CD8-positive, alpha-beta T cell (primary cell): ENCODE measurements at places on chromosomes 5 and 9.
A peak's percentile ranks its signal among the peaks of the same experiment; 100 is the strongest.

DNA sequence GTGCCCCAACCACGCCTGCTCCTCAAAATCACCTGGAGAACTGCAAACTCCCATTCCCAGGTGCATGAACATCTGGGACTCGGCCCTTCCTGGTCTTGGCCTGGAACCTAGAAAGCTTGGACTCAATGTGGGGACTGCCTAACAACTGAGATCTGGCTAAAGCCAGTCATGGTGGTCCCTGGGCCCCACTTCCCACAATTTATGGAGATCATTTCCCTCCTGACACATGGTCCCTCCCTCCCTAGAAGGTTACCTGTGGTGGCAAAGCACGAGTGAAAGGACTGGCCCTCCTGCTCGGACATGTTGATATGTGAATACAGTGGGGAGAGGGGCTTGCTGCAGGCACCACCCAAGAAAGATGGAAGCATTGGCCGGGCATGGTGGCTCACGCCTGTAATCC is 18.8 kb downstream of the BICD2 start:
- DNase-seq = no peak

DNA sequence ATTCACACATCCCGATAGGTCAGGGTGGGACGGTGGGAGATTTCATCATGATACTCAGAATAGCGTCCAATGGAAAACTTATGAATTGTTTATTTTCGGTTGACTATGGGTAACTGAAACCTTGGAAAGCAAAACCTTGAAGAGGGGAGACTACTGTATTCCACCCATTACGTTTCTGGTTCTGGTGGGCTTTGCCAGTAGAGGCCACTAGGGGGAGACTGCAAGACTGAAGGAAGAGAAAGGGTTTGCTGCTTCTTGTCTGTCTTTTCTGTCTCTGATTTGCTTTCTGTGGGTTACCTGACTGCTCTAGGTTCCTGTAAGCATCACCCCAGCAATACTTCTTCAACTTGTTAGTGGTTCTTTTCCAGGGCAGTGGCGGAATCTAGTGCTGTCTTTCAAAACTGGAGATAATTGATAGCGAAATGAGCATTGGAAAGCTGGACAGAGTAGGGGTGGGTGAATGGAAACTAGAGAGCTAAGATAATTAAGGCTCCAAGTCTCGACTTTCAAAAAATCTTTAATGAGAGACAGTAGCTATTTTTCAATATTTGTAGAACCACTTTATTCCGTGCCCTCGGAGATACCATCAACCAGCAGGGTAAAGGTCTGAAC is 27.0 kb downstream of the GRIN3A start:
- peak; percentile 10 for DNase-seq

- no peak for DNase-seq
Observed at GRCh38 chr9:86034863-86035734, 64.3 kb downstream of the GOLM1 start.

DNA sequence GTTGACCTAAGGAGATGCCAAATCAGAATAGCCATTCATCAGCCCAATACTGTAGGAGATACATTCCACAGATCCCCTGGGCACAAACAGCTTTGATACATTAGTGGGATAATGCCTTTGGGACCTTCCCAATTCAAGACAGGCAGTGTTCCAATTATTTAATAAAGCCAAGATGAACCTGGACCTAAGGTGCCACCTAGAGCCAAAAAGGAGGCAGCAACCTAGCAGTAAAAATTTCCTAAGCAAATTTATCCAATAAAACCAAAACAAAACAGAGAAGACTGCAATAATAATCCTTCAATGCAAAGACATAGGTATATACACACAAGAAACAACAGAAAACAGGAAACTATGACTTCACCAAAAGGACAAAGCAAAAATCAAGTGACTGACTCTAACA is 253.0 kb downstream of the HINT1 start:
- no peak for DNase-seq

DNA sequence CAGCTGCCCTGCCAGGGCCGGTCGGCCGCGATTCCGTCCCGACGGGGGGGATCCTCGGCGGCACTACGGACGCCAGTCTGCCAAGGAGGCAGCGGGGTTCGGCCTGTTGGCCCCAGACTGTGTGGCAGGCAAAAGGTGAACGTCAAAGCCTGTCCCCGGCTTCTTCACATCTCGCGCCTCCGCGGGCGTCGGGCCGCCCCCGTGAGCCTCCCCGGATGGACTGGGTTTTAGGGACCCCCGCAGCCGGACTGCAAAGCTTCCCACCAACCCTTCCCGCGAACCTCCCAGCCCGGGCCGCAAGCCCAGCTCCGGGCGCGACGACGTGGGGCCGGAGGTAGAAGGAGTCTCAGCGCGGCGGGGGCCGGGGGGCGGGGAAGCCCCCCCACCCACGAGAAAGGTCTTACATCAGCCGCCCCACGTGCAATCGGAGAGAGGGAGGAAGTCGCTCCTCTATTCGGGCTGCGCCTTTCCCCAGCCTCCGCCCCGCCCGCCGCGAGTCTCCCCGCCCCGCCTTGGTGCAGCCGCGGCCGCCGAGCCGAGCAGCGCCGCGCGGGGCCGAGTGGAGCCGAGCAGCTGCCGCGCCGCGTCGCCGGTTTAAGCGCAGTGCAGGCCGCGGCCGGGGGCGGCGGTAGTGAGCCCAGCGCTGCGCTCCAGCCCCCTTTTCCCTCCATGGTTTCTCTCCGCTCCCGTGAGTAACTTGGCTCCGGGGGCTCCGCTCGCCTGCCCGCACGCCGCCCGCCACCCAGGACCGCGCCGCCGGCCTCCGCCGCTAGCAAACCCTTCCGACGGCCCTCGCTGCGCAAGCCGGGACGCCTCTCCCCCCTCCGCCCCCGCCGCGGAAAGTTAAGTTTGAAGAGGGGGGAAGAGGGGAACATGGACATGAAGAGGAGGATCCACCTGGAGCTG is at the start of gene ANP32B:
TSS of gene ANP32B (plus strand) at position 659 of the 906 bp plus-strand sequence. CDS start at position 874, 215 bp downstream.
- DNase-seq = peak; percentile 87

DNA sequence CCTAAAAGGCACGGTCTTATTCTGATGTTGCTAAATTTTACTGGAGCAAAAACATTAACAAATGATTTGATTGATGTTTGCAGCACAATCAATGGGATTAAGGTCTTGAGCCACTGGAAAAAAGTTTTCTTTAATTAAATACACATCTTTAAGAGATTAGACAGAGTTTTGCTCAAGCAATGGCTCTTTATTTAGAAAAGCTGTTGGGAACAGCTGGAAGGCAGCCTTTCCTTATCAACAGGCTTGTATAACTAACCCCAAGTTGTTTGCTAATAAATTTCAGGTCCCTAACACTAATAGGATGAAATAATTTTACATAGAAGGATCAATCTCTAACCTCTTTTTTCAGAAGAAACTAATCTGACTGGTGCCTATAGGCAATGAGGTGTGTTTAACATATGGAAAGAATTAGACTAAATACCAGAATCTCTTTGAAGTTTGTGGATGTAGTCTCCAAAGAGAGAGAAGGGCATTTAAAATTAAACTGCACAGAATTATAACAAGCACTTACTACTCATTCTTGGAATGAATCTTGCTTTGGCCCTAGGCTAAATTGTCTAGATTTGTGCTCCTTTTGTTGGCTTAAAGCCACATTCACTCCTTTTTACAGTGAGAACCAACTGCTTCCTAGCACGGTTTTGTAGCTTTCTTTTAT is 67.3 kb upstream of the TNFAIP8 start:
- DNase-seq = no peak

DNA sequence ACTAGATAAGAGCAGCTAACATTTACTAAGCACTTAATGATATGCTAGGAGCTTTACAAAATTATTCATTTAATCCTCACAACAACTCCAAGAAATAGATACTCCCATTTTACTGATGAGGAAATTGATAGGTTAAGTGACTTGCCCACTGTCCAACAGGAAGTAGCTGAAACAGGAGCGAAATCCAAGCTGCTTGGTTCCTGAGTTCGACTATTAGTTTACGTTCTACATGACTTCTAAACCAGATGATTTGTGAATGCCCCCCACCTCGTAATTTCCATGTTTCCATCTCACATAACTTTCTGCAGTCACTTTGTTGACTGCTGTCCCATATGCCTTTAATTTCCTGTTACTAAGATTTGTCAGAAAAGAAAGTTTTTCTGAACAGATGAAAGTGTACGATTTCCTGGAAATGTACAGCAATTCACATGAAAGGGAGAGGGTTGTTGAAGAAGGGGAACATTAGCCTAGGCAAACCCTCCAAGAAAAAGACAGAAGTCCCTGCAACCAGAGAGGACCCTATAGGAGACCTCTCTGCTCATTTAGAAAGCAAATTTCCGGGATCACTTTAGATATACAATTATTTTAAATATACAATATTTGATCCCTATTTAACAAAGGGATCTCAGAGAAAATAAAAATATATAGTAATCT is 279.1 kb upstream of the EFNA5 start:
- DNase-seq = no peak

DNA sequence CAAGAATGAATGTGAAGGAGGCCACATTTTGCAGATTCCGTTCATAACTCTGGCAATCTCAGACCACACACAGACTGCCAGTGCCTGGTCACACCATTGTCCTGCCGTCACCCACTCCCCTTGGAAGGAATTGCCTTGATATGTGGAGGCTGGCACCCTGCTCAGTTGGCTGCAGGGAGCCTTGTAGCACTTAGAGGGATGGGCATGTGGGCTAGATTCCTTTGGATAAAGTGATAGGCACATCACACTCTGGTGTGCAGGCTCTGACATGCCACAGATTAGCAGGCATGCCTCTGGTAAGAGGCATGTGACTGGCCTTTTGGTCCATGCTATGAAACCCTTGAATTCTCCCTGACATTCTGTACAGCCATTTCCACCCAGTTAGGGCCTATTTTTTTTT is 254.6 kb upstream of the PIK3R1 start:
- no peak for DNase-seq

DNA sequence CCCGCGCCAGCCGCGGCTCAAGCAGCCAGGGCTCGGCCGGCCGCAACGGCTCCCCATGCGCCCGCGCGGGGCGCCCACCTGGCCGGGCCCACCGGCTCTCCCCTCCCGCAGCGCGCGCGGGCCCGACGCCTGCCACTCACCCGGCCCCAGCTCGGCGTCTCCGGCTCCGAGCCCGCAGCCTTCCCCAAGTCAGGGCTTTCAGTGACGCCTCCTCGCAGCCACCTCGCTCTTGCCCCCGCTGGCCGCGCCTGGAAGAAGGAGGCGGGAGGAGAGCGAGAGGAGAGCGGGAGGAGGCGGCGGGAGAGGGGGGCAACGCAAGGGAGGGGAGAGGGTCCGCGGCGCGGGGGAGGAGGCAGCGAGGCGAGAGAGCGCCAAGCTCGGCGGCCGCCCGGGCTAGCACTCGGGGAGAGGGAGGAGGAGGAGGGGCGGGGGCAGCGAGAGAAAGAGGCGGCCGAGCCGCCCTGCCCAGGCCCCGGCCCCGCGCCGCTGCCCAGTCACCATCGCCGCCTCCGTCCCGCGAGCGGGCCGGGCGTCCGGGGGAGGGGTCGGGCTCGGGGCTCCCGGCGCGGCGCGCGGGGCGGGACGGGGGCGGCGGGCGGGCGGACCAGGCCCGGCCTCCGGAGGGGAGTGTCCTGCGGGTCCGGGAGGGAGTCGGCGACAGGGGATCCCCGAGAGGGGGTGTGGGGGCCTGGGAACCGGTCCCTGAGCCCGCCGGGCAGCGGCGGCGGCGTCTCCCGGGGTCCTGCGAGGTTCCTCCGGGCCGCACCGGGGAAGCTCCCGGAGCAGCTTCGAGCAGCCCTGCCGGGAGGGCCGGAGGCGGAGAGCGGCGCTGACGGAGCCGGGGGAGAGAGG is at the start of gene LHFPL2:
TSS of gene LHFPL2 (minus strand) at position 414 of the 852 bp plus-strand sequence. CDS start 138,559 bp downstream, outside the sequence.
- DNase-seq = peak; percentile 17

GRCh38 chr5:101102506-101102905 is 199.4 kb upstream of the ST8SIA4 start:
- DNase-seq = no peak

DNA sequence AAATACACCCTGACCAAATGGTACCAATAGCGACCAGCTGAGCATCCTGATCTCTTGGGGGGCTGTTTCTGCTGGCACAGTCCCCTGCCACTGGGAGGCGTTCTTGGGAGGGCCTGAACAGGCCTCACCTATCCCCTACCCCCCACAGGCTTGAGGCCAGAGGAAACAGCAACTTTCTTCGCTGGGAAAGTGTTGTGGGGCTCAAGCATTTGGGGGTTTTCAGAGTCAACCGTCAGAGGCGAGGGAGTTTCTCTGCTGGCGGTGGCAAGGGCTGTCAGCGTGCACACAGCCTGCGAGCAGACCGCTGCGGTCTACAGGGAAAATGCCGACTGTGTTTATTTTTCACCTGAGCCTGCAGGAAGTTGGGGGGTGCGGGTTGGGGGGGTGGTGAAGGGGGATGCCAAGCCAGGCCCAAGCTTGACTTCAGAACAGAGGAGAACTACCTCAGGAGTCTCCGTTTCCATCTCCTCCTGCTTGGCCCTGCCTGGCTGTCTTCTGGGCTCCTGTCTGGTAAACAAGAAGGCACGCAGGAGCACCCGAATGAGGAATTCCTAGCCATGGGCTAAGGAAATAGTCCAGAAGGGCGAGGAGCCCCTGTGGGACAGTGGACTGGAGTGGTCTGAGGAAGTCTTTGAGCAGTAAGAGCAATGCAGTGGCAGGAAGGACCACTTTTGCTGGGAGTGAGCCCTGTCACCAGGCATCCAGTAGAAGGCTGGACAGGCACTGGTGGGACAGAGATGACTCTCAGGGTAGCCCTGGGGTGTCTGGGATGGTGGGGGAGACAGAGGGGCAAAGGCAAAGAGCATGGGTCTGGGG is 18.1 kb downstream of the TCF7 start:
- peak; percentile 85 for DNase-seq

- DNase-seq = no peak
Observed at GRCh38 chr9:134936346-134937163, 18.8 kb upstream of the FCN1 start.
